ENCODE measurements at places on chromosomes 11 and 22. TPM values are rescaled to one million over a fixed set of nuclear protein-coding genes. Genes with fewer than 3 reads are reported as not detected.

TUBA8 gene
- total RNA-seq: not detected

OR5P2 gene
- total RNA-seq: 7.6 TPM

PGR gene
- total RNA-seq: 3.1 TPM

BTBD18 gene
- not detected for total RNA-seq

OR6Q1 gene
- total RNA-seq: not detected

DNA sequence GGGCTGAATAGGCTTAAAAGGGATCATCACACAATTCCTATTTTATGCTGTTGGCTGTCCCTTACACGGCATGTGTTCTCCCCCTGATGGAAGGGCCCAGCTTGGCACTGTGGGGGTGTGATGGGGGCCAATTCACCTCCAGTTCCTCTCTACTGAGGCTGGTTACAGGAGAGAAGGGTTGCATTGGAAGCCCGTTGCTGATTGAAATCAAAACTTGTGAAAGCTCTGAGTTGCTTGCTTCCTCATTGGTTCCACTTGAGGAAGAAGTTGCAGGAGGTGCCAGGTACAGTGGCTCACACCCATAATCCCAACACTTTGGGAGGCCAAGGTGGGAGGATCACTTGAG lies 13.3 kb upstream of the PRG2 start:
- DNase-seq: no peak

DNA sequence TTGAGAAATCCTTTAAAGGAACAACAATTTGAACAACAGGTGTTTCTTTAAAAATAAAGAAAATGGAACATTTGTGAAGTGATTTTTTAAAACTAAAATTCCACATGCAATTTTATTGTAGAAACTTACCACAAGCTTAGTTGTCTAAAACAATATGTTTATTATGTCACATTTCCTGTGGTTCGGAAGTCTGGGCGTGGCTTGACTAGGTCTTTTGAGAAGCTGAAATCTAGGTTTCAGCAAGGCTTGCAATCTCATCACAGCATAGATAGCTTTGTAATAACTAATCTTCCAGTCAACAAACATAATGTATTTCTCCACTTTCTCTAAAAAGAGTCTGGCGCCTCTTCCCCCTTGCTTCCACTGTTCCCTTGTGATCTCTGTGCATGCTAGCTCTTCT lies 27.0 kb downstream of the MS4A6A start:
- no peak for DNase-seq

DNA sequence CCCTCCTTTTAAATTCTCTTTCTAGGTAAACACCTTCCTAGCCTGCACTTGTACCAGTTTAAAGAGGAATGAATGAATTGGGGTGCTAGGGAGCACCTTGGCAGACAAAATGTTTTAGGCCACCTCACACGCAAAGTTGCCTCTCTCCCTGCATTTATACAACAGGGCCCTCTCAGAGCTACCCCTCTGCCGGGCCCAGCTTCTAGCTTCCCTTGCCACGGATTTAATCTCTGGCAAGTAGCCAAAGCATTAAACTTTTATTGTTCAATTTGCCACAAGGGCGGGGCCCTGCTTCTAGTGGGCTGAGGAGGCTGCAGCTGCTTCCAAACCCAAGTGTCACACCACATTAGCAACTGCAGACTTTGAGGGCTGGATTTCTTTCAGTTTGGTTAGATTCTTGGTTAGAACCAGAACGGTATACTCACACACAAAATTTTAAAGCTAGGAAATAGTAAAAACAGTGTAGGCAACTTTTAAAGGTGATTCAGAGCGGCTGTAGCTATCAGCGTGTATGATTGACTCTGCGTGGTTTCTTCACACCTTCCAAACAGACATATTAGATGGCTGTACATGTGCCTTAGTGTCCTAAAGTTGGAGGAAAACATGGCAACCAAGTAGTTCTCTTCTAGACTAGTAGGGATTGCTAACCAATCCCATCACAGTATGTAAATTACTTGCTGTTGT lies 6.5 kb downstream of the KREMEN1 start:
- no peak for DNase-seq

DNA sequence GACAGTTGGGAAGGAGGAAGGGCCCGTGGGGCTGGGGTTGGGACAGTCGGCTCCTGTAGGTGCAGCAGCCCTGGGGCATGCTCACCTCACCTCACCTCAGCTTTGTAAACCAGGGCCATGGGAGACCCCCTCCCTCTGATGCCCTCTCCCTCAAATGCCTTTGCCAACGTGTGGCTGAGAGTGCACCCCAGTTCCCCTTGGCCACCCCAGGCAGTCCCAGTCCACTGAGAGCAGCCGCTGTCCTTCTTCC lies 4.2 kb upstream of the NEAT1 start:
- DNase-seq: peak; percentile 81
